Right lobe of liver (tissue), 6 donors: ENCODE measurements at places on chromosomes 1 and 21.
A peak's percentile ranks its signal among the peaks of the same experiment; 100 is the strongest.

DNA sequence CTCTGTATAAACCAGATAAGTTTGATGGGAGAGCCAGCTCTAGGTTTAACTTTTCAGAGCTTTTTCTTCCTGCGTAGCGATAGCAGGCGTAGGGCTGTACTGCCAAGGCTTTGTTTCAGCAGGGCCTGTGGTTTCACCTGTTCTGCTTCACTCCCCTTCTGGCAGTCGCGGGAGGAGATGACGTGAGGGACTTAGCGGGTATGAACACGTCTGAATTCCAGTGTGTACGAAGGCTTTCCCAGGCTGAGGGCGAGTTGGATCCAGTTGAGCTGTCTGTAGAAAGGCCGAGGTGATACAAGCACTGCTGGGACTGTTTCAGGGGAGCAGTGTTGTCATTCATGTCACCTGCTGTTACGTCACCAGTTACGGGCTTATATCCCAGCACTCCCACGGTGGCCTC is 21.2 kb downstream of the PEX14 start:
- DNase-seq = no peak

DNA sequence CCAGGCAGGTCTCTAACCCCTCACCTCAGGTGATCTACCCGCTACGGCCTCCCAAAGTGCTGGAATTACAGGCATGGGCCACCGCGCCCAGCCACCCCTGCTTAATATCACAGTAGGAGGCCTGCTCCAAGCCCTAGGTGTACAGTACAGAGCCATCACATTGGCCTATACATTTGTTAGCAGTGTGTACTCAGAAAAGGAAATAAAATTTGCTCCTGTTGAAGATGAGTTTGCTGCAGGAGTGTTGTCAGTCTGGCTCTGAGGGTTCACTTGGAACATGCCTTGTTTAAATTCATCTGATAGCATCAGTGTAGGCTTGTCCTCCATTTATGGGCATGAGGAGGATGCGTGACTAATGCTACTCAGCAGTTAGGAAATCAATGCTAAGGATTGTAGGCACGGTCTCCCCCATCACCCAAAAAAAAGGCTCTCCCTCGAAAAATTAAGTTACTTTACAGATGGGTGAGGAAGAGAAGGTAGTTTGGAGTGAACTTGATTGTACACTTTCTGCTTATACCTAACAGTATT is 4.6 kb upstream of the ENAH start:
- DNase-seq = no peak

- no peak for DNase-seq
Measured at GRCh38 chr1:34025675-34026074, 139.4 kb downstream of the CSMD2 start.

- DNase-seq = no peak
Measured at GRCh38 chr1:232571523-232571922, 58.4 kb downstream of the SIPA1L2 start.

DNA sequence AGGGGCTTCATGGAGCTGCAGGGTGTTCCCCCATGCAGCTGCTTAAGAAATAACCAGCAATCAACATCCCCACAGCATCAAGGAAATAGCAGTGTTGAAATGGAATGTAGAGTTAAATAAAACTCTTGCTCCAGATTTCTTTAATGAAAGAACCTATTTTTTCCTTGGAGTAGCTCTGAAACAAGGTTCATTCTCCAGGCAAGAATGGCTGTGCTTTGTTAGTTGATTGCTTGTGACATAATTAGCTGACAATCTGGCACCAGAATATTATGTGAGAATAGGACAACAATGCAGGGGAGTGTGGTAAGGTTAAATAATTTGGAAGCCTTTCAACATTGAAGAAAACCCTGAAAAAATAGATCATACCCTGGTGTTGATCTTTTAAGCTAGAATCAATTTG is 254.2 kb upstream of the RRP15 start:
- DNase-seq = no peak

- no peak for DNase-seq
Measured at GRCh38 chr1:14301704-14302024, 296.8 kb upstream of the KAZN start.

DNA sequence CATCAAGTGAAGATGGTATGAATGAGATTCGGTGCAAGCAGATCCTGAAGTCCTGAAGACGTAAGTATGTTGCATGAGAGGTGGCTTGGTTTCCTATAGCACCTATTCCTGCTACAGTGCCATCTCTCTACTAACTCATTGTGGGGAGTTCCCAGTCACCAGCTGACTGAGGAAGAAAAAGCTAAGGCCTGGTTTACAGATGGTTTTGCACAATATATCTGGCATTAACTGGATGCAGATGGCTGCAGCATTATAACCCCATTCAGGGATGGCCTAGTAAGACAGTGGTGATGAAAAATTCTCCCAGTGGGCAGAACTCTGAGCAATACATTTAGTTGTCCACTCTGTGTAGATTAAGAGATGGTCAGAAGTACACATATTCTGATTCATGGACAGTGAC is 36.7 kb downstream of the RTCA start:
- no peak for DNase-seq

- DNase-seq = no peak
Measured at GRCh38 chr21:41851090-41851790, 27.9 kb downstream of the PRDM15 start.

GRCh38 chr1:201356236-201356635 is 21.2 kb downstream of the TNNT2 start:
- DNase-seq = peak; percentile 42

GRCh38 chr1:247408100-247408499 is 7.9 kb upstream of the NLRP3 start:
- DNase-seq = no peak

GRCh38 chr1:245549996-245550719 is 395.4 kb downstream of the KIF26B start:
- DNase-seq = no peak

DNA sequence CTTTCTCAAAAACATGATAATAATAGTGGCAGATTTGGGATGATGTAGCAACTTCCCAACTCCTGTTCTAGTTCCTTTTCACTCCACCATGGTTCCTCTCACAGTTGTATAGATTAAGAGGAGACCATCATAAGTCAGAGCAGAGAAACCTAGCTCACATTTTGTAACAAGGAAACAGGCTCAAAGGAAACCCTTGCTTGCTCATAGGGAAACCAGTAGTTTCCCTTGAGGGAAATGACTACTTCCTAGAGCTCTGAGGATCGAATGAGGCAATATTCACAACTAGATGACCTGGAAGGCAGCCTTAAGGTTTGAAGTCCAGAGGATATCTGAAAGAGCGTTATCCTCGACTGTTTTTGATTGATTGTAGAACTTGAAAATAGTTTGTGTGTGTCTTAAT is 76.1 kb upstream of the C8B start:
- no peak for DNase-seq

GRCh38 chr1:246602194-246602593 is 35.9 kb downstream of the CNST start:
- DNase-seq = no peak

DNA sequence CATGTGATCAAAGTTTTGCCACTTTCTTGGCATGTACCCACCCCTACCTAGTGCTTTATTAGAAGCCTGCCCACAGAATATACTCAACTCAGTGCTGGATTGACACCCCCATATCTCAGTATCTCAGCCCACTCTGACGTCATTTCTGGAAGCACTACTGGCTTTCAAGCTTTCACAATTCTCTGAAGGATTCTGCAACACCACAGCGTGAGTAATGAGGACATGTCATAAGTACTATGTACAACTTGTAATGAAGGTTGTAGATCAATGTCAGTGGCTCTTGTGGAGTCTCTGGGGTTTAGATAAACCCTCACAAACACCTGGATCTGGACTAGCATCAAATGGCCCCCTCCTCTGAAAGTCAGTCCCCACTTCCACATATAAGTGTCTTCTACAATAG is 57.2 kb downstream of the TNFSF4 start:
- no peak for DNase-seq

DNA sequence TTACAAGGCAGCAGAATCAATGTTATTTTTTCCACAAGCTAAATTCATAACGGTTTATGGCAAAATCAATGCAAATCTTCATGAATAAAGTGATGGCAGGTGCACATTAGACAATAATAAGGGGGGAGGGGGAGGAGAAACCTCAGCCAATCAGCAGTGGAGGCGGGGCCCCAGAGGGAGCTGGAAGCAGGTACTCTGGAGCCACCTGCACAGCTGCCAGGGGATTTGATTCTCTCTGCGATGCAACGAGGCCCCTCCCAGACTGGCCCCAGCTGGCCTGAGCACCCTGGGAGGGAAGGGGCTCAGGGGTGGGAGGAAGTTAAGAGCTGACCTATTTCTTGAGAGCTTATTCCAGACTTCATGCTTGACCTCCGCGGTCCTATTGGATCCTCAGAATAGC is 127.8 kb upstream of the IGSF21 start:
- no peak for DNase-seq

DNA sequence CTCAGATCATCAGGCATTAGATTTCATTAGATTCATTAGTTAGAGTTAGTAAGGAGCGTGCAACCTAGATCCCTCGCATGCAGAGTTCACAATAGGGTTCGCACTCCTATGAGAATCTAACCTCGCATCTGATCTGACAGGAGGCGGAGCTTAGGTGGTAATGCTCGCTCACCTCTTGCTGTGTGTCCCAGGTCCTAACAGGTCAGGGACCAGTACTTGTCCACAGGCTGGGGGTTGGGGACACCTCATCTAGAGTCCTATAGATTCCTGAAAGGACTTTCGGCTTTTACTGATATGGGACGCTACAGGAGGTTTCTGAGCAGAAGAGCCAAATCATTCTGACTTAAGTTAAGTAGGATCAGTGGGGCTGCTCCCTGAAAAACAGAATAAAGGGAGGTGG is 91.4 kb downstream of the AKT3 start:
- DNase-seq = no peak

GRCh38 chr1:211287218-211287617 is 28.1 kb downstream of the RCOR3 start:
- no peak for DNase-seq

DNA sequence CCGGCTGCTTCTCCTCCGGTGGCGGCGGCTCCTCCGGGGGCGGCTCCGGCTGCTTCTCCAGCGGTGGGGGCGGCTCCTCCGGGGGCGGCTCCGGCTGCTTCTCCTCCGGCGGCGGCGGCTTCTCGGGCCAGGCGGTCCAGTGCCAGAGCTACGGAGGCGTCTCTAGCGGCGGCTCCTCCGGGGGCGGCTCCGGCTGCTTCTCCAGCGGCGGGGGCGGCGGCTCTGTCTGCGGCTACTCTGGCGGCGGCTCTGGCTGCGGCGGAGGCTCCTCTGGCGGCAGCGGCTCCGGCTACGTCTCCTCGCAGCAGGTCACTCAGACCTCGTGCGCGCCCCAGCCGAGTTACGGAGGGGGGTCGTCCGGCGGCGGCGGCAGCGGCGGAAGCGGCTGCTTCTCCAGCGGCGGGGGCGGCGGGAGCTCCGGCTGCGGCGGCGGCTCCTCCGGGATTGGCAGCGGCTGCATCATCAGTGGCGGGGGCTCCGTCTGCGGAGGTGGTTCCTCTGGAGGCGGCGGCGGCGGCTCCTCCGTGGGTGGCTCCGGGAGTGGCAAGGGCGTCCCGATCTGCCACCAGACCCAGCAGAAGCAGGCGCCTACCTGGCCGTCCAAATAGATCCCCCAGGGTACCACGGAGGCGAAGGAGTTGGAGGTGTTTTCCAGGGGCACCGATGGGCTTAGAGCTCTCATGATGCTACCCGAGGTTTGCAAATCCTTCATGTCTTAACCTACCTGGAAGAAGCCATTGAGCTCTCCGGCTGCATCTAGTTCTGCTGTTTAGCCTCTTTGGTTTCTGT is 2.0 kb downstream of the LORICRIN start:
- DNase-seq = no peak

- DNase-seq = no peak
Measured at GRCh38 chr1:3702990-3703728, 49.1 kb upstream of the CCDC27 start.

GRCh38 chr1:21524686-21525339 is 15.6 kb downstream of the ALPL start:
- DNase-seq = no peak

- DNase-seq = no peak
Measured at GRCh38 chr1:165842671-165843129, 15.3 kb downstream of the UCK2 start.

- peak; percentile 41 for DNase-seq
Measured at GRCh38 chr1:112905395-112906149, 50.4 kb downstream of the SLC16A1 start.

- no peak for DNase-seq
Measured at GRCh38 chr1:17667641-17668040, 87.5 kb upstream of the ACTL8 start.

DNA sequence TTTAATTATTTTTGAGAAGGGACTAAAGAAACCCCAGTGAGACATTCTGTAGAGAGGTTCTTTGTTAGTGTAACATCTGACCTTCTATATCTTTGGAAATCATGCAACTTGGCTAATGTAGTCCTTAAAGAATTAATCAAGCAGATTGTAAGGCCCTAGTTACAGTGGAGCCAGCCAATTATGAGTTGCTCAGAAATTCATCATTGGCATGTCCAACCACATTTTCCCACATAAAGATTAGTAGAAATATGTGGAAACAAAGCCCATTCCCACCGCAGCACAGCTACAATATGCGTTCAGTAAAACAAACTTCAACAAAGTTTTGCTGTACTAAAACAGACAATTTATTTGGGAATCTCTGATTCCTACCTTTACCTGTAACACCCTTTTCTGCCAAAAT is 27.8 kb downstream of the WNT2B start:
- DNase-seq = no peak

DNA sequence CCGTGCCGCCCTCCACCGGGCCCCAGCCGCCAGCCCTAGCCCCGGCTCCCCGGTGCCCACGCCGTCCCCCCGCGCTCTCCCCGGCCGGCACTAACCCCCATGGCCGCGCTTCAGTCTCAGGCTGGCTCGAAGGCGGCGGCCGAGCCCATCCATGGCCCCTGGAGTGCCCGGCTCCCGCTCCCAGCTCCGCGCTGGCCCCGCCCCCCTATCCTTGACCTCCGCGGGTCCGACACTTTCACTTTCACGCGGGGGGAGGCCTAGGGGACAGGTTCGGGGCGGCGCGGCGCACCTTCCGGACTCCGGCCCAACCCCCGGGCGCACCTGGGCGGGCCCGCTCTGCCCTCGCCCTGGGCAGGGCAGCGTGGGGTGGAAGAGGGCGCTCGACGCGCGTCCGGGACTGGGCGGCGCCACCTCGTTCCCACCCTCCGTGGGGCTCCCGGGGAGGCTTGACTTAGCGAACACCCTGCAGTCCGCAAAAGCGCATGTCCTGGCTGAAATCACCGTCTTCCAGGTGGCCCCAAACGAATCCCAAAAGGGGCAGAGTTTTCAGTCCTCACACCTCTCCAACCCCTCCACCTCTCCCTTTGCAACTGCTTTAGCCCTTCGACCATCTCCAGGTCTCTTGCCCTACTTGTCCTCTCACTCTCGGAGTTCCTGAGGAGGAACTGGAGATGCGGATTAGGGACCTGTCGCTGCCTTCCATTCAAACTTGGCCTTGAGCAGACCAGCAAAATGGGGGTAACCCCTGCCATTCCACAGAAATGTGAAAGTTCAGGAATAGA is 3.9 kb upstream of the DENND2D start:
- DNase-seq = peak; percentile 88

GRCh38 chr1:156848461-156849150 is 10.3 kb downstream of the INSRR start:
- DNase-seq = no peak

DNA sequence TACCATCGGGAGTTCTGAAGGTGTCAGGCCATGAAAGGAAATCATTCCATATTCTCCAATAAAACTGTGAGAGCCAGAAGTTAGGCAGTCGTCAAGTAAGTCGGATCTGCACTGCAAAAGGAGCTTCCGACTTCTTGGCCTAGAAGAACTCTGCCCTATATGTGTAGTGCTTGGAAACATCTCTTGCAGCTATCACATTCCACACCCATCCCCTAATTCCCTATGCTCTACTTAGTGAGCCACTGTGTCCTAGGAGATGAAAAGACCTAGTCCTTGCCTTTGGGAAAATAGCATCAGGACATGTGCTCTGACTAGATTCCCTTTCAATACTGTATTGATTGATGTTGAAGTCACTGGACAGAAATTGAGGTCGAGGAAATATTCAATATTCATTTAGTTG is 8.2 kb upstream of the GJA9 start:
- no peak for DNase-seq
